DND-41 (cell line): ENCODE measurements at places on chromosomes 5 and 9.

- DNase-seq: no peak
These were observed 170.9 kb downstream of the PALM2AKAP2 start for GRCh38 chr9:109950710-109951443.

DNA sequence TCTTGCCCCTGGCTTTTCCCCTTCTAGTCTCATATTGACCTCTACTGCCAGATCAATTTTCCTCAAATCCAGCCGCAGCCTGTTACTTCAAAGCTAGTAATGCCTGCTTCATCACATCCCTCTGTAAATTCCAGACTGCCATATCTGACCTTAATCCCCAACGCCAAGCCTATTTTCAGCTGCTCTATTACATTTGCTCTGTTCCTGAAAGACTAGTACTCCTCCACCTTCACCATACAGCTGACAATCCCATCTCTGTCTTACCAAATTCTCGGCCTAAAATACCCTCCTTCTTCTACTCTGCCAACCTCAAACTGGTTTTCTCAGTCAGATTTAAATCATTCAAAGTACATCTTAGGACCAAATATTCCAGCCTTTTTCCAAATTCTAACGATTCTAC lies 420.2 kb downstream of the RAB3C start:
- no peak for DNase-seq

DNA sequence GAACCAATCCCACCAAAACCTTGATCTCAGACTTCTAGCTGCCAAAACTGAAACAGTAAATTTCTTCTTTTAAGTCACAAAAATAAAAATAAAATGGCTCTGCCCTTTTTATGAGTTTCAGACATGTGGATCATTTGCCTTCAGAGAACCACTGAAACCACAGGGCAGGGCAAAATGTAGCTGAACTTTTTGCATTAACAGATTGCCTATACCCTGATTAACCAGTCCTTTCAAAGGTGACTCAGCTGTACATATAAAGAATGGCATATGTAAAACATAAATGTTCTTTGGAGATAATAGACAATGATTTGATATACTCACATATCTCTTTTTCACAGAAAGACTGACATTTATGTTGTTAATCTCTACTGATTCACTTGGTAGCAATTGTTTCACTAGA lies 187.1 kb upstream of the GRIN3A start:
- DNase-seq: no peak

DNA sequence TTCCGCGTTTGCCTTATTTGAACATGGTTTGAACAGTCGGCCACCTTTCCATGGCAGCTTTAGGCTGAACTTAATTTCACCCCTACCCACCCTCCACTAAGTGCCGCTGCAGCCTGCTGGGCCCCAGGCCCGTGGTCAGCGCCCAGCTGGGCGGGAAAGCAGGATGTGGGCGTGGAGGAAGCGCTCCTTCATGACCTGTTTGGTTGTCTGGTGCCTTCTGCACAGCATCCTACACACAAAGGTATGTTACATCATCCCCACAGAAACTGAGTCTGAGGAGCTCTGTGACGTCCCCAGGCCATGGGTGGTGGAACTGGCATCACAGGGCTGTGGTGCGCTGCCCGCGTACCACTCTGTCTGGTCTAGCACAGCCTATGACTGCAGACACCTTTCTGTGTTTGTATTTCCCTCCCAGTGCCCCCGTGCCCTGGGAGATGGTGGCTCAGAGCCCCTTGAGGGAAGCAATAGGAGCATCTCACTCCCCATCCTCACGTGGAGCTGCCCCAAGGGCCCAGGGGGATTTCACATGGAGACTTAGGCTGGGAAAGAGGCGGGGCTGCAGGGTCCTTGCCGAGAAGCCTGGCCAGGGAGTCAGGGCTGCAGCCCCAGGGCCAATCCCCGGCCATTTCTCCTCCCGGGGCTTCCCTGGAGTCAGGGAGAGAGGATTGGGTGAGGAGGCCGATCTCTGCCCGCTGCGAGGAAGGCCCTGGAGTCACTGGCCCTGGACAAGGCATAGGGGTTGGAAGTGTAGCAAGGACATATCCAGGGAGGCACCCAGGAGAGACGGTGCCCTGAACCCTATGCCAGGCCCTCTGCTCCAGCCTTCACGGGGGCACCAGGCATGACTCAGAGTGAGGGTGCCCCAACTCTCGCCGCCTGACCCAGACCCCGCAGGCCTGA lies 37.5 kb upstream of the SUSD3 start:
- peak; percentile 26 for DNase-seq
